ENCODE measurements at places on chromosomes 7 and 10.

DNA sequence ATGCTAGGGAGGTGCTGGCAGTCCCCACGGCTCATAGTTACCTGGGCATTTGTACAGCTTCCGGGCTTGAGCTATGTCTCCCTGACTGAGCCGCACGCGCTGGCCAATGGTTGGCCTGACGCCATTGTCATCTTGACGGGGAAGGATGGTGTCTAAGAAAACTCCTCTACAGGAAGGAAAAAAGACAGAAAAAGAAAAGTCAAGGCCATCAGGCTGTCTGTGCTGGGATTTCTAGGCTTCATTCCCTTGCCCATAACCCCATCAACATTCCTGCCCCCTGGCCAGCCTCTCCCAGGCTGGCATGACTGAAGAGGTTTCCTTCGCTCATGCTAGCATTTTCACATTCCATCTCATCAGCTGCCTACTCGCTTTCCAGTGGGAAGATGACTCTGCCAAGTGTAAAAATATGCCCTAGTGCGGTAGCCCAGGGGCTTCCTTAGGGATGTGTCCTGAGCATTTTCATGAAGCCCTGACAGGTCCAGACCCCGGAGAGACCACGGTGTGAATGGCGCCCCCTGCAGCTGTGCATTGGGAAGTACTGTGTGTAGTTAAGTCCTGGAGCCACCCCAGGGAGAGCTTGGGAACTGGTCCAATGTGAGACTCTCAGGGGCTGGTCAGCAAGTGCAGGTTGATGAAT is 54.5 kb upstream of the OPALIN start:
- no peak for DNase-seq

DNA sequence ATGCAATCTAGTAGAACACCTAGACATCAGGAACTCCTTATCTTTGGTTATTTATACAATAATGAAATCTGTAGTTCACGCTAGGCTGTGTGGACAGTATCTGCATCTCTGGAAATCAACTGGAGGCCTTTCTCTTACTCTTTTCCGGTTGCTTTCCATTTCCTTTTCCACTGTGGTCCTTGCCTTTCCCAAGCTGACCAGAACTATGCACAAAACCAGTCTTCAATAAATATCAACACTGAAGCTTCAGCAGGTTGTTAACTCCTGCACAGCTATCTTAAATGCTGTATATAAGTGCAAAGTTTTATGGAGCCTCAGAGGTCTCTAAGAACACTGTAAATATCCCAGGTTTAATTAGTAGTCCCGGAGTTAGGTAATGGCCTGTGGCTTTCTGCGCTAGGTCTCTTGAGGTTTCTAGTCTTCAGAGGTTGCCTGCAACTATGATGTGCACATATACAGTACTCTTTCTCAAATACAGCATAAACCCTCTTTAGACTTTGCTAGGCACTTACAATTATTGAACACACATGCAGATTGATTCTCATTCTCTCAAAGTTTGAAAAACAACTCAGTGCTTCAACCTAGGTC is 2.4 kb downstream of the KLLN start:
- DNase-seq, result no peak

- no peak for DNase-seq
These were observed 140.9 kb upstream of the NPS start for GRCh38 chr10:127408112-127408710.

DNA sequence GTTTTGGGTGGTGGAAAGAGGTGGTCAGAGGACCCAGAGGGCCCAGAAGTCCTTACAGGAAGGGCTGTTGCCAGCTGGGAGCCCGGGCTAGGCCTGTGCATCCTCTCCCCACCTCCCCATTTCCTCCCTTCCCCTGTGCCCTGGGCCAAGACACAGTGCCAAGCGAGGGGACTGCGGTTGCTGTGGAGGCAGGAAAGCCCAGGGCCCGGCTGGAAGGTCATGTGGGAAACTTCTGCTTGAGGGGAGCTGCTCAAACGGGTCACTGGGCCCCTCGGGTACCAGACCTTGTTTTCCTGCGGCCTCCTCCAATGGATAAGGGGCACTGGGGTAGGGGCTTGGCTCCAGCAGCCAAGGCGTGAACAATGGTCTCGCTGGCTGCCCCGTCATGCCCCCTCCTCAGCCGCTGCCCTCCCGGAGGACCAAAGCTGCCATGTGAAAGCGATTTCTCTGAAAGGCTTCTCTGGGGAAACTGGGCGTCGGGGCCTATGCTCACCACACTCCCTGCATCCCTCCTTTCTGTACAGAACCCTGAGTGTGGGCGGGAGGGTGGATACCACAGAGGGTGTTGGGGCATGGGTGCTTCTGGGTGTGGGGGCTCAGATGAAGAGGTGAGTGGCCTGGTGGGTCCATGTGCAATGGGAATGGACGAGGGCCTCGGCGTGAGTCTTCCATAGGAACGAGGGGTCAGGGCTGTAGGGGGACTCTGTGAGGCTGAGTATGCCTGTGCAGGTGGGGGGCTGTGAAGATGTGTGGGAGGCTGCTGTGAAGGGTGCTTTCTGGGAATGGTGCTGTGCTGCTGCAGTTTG is 135.3 kb downstream of the PTPN20 start:
- DNase-seq, result no peak

DNA sequence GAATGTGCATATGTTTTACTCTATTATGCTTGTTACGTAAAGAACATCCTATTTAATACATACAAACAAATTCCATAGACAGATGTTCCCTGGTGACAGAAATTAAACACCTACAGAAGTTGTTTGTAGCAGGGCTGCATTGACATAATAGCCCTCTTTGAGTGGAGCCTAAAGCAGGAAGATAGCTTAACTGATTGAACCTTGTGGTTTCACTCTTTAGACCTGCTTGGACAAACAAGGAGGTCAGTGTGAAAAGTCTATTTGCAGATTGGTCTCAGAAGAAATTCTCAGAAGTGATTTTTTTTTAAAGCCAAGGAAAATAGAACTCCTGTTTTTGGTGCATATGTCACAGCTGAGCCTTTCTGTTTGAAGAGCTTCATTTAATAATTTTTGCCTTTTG is 121.3 kb downstream of the PPP1R9A start:
- DNase-seq, result no peak

GRCh38 chr7:48171202-48171601 is at the start of gene ABCA13:
TSS of gene ABCA13 (plus strand) at chr7:48171458. CDS start at chr7:48171484, 26 bp downstream.
- no peak for DNase-seq

DNA sequence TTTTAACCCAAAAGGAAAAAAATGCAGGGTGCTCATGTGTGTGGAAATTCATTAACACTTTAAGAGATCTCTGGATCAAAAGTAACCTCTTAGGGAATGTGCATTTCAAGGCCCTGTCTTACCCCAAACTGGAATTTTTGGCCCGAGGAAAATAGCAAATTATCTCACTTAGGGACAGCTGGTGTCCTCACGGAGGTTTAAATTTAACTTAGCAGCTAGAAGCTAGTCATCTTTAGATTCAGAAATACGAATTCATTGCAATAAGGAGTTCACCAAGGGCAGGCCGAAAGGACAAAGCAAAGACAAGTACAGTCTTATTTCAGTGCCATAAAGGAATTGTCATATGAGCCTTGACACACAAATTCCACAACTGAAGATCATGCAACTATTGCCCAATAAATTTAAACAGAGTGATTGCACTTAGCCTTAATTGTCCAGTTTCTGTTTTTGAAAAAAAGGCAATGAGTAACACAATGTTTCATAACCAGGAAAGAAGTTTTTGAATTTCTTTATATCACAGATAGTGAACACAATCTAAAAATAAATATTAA is 22.4 kb upstream of the SEMA3C start:
- no peak for DNase-seq

DNA sequence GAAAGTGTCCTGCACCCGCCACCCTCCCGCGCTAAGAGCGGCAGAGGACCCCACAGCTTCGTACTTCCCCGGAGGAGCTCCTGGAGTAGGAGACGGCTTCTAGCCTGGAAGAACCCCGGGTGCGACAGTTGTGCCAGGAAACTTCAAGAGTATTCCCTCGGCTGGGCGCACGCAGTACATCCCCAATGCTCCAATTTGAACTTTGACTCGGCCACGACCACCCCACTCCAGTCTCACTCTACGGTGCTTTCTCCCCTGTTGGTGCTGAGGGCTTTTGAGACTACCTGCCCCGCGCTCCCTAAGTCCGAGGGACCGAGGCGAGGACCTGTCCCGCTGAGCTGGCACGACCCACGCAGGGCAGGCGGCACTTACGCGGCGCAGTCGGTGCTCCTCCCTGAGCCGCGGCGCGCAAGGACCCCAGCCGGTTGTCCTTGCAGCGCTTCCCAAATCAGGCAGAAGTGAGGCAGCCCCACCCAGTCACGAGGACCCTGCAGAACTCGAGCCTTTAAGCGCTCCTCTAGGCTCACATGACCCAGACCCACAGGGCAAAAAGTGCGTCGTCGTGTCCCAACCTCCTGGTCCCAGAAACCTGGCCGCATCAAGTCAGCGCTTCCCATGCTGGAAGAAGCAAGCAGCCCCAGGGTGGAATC is at the start of gene CPVL:
CPVL (minus strand) TSS at position 481 of the 650 bp plus-strand sequence. CDS start 25,476 bp downstream, outside the sequence.
- DNase-seq, result no peak

DNA sequence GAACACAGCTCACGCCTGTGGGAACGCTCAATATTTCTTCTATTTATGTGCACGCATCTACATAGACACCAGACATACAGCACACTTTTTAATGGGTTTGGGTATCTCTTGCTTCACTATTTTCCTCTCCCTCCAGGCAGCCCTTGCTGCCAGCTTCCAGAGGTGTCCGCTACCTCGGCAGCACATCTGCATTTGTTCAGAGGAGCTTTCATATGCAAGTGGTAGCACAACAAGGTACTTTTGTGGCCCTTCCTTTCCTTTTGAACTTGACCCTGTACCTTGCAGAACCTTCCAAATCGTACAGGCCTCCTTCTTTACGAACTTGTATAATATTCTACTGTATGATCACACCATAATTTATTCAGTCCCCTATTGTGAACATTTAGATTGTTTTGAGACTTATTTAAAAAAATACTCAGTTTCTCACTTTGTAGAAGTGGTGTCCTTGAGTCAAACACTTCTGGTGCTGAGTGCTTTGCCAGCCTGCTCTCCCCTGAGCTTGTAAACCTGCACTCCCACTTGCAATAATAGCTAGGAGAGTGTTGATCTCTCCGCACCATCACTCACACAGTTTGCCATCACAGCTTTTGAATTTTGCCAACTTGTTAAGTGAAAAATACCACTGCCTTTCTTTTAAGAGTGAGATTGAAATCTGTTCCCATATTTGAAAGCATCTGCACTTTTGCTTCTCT is 106.0 kb upstream of the ZNF32 start:
- no peak for DNase-seq

DNA sequence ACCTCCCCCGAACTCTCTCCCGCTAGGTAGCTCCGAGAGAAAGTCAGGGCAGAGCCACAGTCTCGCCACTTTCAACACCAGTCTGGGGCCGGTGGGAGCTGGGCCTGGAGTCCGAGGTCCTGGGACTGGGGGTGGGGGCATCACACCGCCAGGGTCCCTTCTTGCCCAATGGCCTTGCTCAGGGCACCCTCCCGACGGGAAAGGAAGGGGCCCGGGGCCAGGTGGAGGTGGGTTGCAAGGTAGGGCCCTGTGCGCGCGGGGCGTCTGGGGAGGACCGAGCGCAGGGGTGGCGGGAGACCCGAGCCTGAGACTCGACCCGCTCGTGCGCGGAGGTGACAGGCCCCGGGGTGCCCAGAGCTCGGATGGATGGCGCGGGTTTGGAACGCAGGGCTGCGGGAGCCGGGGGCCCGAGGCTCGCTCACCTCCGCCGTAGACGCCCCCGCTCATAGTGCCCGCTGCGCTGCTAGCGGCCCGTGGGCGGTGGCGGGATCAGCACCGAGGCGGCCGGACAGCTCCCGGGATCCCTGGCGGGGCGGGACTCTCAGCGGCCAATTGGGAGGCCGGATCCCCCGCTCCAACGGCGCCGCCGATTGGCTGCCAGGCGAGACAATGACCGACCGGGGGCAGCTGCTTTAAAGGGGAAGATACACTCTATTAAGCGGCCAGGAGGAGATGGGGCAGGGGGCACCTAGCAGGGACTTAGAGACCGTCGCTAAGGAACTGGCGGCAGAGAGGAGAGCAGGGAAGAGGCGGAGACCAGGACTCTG is at the start of gene ACTL6B:
ACTL6B (minus strand) TSS at position 541 of the 767 bp plus-strand sequence; CDS start at position 447, 94 bp downstream.
- peak; percentile 63 for DNase-seq

GRCh38 chr7:81803267-81803666 is 33.4 kb upstream of the HGF start:
- DNase-seq, result no peak

GRCh38 chr7:6160191-6160623 is 112.2 kb downstream of the CYTH3 start:
- peak; percentile 8 for DNase-seq

DNA sequence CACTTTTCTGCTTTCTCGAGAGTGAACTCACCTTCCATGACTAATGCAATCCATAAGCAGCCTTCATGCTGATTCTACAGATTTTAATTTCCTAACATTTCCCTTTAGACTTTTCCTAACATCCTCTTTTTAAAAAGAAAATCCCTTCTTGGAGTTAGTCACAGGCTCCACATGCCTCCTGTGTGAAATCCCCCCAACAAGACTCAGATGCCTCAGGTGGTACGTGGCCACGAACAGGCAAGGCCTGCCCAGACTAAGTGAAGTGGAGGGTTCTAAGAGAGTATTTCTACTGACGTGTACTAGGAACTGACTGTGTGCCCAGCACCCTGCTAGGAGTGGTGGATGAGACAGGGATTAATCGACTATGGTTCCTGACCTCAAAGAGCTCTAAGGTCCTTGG is 125.9 kb upstream of the HPS1 start:
- no peak for DNase-seq

- no peak for DNase-seq
These were observed 902.6 kb upstream of the MBL2 start for GRCh38 chr10:53675177-53675576.

- DNase-seq, result no peak
These were observed 257.6 kb upstream of the NPY start for GRCh38 chr7:24026351-24026750.

DNA sequence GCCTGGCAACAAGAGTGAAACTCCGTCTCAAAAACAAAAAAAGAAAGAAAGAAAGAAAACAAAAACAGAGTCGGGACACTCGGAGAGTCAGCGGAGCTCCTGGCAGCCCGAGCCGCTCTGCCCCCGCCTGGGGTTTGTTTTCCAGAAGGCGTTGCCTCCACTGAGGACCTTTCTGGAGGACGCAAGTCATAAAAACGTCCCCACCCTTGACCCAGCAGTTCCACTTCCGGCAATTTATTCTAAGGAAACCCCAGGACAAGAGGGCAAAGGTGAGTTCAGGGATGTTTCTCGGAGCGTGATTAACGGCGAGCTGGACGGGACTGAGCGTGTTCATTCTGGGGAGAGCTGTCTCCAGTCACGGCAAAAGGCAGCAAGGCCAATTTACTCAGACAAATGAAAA is 27.0 kb upstream of the SUN1 start:
- DNase-seq, result no peak

GRCh38 chr10:70007116-70007820 is 45.4 kb upstream of the MACROH2A2 start:
- no peak for DNase-seq

- no peak for DNase-seq
These were observed 8.8 kb downstream of the AFAP1L2 start for GRCh38 chr10:114395366-114396022.

All from stimulated activated CD4-positive, alpha-beta T cell treated with anti-CD3 and anti-CD28 coated beads, Interleukin-2, amount 100 ng/mL, for 48 hours (primary cell).